ENCODE measurements at places on chromosomes 4 and X.

- DNase-seq, result no peak
Measured at GRCh38 chr4:123990310-123990870, 593.8 kb downstream of the SPRY1 start.

GRCh38 chr4:150278206-150278605 is 200.0 kb downstream of the DCLK2 start:
- no peak for DNase-seq

- DNase-seq, result no peak
Measured at GRCh38 chrX:120672389-120672788, 42.5 kb upstream of the C1GALT1C1 start.

GRCh38 chrX:103254921-103255493 is at the start of gene TCEAL8:
TSS of gene TCEAL8 (minus strand) at chrX:103255155. CDS start at chrX:103253979, 1,176 bp downstream.
- peak; percentile 39 for DNase-seq

DNA sequence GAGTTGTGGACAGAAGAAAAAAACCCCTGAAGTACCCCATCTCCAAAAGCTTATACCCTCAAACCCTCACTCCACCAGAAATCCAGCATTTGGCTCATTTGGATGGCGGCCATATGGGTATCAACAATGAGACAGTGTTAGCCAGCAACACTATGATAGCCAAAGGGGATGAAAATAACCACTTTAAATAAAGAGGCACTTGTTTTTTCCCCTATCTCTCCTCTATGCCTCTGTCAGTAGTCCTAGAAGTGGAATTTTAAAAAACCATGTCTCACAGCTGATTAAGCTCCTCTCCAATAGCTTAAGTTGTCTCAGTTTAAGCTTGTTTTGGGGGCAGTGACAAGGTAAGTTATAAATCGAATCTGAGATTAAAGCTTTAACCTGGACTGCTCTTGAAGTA is 124.0 kb downstream of the MOSPD2 start:
- DNase-seq, result no peak

DNA sequence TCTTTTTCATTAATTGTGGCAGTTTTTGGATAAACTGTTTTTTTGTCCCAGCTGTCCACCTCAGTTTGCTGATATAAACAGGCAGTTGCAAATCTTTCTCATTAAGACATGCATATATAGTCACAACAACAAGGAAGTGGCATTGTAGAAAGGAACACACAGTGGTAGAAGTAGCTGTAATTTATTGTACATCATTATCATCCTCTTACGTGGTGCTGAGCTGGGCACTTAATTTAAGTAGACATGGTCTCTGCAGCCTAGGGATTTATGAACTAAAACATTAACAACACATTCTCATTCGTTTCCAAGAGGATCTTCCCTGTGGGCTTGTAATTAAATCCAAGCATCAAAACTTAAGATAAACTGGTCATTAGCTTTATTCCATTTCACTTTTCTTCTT is 500.2 kb downstream of the INPP4B start:
- no peak for DNase-seq

- DNase-seq, result no peak
Measured at GRCh38 chr4:55654131-55654530, 18.0 kb upstream of the NMU start.

- no peak for DNase-seq
Measured at GRCh38 chrX:100606753-100607152, 22.0 kb downstream of the TNMD start.

GRCh38 chr4:184267673-184268583 is 50.3 kb upstream of the ENPP6 start:
- DNase-seq, result peak; percentile 70

DNA sequence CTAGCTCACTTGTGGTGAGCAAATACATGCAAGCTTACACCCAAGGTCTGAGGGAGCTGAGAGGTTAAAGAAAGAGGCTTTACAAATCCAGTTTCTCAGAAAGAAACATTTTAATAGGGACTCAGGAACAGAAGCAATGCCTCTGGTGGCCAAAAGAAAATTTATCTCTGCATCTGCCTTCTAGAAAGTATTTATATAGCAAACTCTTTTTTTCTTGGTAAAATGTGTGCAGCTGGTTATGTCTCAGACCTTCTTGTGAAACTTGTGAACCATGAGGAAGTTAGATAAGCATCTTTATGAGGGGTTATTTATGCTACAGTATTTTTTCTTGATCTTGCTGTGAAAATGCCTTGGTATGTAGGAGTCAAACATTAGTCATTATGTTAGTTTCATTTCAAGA is 48.5 kb upstream of the CYSLTR1 start:
- peak; percentile 1 for DNase-seq

DNA sequence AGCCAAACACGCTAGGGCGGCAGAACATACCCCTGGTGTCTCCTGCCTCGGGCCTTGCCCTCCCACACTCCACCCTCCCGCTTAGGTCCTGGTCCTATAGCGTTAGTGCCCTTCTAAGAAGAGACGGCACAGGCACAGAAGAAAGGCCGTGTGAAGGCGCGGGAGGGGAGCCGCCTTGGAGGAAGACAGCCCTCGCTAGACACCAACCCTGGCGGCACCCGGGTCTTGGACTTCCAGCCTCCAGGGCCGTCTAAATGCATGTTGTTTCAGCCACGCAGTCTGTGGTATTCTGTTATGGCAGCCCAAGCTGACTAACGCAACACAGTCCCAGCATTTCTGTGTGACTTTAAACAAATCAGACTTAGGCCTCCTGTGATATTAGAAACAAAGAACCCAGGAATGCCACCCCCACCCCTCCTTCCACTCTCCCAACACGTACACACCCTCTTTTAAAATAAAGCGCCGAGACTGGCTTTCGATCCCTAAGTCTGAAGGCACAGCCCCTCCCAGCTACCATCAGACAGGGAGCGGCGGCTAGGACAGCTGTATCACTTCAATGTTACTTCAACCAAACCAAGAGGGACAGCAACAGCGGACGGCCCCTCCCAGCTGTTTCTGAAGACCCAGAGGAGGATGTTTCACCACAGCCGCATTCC is 128.0 kb downstream of the AFAP1 start:
- DNase-seq, result no peak

GRCh38 chr4:102574317-102574716 is 73.2 kb downstream of the NFKB1 start:
- peak; percentile 14 for DNase-seq

DNA sequence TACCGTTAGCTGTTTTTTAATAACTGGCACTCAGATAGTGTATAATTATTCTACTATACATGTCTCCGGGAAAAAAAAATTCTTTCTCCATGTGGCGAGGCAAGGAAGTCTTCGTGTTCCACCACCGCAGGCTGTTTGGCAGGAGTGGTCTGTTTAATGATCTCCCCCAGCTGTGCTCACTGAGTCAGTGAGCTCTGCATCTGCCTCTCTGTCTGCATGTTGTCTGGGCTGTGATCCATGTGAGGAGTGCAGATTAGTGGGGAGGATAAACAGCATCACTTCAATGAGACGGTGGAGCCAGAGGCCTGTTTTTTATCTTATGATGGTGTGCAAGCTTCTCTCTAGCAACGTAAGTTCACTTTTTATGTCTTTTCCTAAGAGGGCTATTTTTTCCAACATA is 69.8 kb downstream of the RPS3A start:
- no peak for DNase-seq

DNA sequence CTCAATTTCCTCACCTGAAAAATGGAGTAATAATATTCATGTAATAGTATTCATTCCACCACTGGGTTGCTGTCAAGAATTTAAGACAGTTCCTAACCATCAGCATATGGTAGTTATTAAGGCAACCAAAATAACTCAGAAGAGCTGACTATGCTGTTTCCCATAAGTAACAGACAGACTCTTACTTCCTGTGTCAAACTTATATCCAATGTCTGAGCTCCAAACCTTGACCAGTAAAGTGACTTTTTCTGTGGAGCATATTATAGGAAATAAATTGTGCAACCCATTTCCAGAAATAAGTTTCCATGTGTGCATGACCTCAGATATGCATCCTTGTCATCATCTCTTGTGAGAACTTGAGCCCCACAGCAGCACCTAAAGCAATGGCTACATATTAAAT is 78.8 kb downstream of the HADH start:
- DNase-seq, result no peak

GRCh38 chr4:176675810-176676209 is 116.9 kb downstream of the VEGFC start:
- no peak for DNase-seq

GRCh38 chr4:2413821-2414610 is 4.4 kb downstream of the ZFYVE28 start:
- no peak for DNase-seq

- no peak for DNase-seq
Measured at GRCh38 chr4:26185436-26185835, 135.4 kb upstream of the RBPJ start.

GRCh38 chr4:59748433-59748832 is 1451.7 kb upstream of the ADGRL3 start:
- DNase-seq, result no peak

DNA sequence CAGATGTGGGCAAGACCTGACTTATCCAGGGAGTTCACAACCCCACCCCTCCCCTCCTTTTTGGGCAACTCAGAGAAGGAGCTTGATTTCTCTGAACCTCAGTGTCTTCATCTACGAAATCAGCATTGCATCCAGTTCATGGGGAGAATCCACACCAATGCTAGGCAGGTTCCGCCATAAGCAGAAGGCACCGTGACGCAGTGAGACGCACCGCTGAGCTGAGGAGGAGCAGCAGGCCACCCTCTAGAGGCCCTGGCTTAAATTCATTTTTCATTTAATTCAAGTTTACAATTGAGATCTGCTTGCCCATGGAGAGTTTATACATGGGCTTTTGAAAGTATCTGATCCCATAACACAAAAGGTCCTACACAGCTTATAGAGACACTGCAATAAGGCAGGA is 55.7 kb downstream of the CPZ start:
- no peak for DNase-seq

- no peak for DNase-seq
Measured at GRCh38 chr4:3753726-3754412, 12.3 kb upstream of the ADRA2C start.

DNA sequence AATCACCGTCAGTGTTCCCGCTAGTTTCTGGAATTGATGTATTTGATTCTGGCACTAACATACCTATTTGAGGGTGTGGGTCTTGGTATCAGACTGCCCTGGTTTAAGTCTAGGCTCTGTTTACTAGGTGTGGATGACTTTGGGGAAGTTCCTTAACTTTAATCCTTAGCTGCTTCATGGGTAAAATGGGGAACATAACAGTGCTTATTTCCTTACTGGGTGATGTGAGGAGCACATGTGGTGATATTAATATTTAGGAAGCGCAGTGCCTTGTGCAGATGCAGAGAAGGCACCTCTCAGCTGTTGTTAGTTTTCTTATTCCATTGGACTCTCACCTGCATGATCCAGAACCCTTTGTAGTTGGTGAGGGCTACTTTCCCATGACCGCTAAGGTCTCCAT is 17.1 kb downstream of the RNF4 start:
- DNase-seq, result no peak

Measured in naive thymus-derived CD4-positive, alpha-beta T cell (primary cell).